Inflammatory macrophage treated with lipopolysaccharide for 1 hour (primary cell): ENCODE measurements at places on chromosomes 16 and 17.

DNA sequence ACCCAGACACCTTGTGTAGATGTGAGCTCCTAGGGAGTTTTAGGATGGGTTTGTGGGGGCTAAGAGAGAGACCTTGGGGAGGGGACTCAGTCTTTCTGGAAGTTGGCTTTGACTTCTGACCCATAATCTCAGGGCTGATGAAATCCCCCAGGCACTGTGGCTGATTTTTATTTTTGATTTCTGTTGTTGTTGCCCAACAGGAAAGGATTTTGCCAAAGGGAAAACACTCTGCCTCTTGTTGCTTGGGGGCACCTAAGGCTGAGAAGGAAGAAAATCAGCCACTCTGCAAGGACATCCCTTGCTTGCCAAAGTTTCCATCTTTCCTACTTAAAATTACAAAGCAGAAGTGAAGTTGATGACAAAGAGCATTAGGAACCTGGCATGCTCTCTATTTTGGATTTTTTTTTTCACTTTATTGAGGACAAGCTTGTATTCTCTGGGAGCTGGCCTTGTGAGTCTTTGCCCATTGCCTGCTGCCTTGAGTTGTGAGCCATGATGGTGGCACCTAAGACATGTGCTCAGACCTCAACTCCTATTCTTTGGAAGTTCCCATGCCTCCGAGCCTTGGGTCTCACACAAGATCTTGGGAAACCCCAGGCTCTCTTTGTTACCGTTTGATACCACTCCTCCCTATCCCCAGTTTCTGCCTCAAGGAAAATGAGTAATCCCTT, 3.2 kb upstream of the C1QTNF1 start:
- DNase-seq = peak; percentile 18

- DNase-seq = no peak
These were observed 2.4 kb upstream of the RIPOR1 start for GRCh38 chr16:67526149-67526791.

DNA sequence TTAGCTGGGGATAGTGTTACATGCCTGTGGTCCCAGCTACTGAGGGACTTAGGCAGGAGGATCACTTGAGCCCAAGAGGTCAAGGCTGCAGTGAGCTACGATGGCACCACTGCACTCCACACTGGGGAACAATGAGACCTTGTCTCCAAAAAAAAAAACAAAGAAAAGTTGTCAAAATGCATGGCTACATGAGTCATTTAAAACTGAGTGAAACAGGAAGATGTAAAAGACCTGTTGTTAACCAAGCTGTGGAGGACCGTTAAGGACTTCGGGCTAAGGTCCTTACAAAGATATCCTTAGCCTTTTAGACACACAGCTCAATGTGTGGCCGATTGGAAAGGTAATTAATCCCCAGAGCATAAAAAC, 25.1 kb downstream of the ZP2 start:
- DNase-seq = no peak

GRCh38 chr16:31093132-31093703, 1.4 kb downstream of the VKORC1 start:
- DNase-seq = no peak

- no peak for DNase-seq
These were observed 84.9 kb downstream of the TMEM114 start for GRCh38 chr16:8505327-8505991.

- DNase-seq = no peak
These were observed 57.7 kb downstream of the CMC2 start for GRCh38 chr16:80948886-80949493.

- no peak for DNase-seq
These were observed 23.8 kb upstream of the MYH13 start for GRCh38 chr17:10396524-10397163.

- DNase-seq = no peak
These were observed 118.1 kb downstream of the GSG1L start for GRCh38 chr16:27945233-27945973.

DNA sequence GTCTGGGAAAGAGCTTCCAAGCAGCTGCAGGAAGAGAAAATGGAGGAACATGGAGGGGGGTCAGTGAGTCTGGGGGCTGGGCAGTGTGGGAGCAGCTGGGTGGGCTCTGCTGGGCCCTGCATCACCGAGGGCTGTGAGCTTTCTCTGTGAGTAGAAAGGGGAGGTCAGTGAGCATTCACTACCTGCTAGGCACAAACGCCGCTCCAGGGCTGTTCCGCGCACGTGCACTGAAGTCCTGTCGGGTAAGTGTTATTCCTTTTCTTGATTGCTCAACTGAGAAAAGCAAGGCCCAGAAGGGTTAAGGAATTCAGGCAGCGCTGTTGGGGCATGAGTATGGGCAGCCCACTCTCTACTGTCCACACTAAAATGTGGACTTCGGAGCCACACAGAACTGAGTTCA, 4.7 kb downstream of the CACNG5 start:
- no peak for DNase-seq

DNA sequence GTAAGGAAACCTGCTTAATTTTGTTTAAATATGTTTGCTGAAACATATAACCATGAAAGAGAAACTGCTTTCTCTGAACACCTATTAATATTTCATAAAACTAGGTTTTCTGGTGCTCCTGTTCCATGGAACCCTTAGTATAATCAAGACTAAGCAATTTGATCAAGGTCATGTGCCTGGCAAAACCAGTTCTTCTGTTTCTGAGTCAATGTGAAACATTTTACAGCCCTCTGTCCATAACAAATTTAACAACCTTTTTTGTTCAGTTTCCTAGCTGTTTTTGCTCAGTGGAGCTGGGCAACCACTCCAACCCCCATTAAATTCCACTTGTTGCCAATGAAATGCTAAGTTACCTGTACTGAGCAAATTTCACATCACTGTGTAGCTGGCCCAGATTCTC, 344.0 kb downstream of the CA10 start:
- DNase-seq = no peak

- DNase-seq = no peak
These were observed 28.3 kb downstream of the LYRM1 start for GRCh38 chr16:20928774-20929411.

GRCh38 chr17:77692571-77693161, 265.8 kb upstream of the TNRC6C start:
- no peak for DNase-seq

GRCh38 chr16:82034981-82035612, at the start of gene HSD17B2:
Gene HSD17B2, plus strand, starts transcription at chr16:82035253. Its CDS starts 172 bp downstream, at chr16:82035425.
- no peak for DNase-seq

GRCh38 chr16:58421529-58421928, 29.3 kb downstream of the GINS3 start:
- no peak for DNase-seq

DNA sequence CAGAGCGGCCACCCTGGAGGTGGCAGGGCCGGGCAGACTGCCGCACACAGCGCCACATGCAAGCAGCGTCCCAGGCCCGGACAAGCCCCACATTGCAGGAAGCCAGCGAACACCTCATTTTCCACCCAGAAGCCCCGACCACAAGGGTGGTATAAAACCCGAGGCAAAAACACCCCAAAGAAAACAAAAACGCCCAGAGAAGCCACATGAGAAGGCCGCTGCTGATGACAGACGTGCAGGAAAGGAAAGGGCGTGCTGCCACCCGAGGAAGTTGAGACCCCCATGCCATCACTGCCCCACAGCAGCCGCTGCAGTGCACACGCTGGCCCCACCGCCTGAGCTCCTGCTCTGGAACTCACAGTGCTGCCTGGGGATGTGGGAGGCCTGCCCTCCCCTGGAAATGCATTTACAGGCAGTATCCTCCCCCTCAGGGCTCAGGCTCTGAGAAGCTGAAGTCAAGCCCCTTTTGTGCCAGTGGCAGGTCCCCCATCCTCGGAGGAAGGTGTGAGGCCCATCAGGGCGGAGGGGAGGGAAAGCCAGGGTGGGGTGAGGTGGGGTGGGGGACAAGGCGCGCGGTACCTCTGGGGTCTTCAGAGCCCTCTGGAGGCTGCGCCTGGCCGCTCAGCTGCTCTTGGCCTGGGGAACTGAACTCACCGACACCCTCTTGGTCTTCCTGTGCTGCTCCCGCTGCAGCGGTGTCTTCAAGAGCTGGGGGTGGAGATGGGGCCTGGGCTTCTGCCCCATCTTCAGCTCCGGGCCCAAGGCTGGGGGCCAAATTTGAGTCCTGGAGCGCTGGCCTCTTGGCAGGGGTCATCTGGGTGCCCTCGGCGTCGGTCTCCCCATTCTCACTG, 62.0 kb downstream of the IL21R start:
- no peak for DNase-seq

- DNase-seq = no peak
These were observed 7.0 kb upstream of the PPP1R27 start for GRCh38 chr17:81841866-81842265.

DNA sequence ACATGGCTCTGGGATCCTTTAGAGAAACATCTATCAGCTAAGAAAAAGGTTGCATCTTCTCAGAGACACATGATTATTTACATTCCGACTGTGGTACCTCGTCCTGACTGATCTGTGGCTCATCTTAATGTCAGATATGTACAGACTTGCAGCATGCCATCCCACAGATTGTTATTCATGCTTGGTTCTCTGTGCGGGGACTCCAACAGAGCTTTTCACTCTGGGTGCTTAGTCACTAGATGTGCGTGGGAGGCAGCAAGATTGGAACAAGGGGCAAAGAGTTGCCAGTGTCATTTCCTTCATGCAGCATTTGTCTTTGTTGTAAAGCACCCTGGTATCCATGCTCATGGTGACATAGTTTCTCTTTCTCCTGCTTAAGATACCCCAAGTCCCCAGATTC, 179.1 kb upstream of the CACNG5 start:
- DNase-seq = peak; percentile 99

GRCh38 chr16:85136702-85137322, 24.5 kb upstream of the CIBAR2 start:
- peak; percentile 58 for DNase-seq

DNA sequence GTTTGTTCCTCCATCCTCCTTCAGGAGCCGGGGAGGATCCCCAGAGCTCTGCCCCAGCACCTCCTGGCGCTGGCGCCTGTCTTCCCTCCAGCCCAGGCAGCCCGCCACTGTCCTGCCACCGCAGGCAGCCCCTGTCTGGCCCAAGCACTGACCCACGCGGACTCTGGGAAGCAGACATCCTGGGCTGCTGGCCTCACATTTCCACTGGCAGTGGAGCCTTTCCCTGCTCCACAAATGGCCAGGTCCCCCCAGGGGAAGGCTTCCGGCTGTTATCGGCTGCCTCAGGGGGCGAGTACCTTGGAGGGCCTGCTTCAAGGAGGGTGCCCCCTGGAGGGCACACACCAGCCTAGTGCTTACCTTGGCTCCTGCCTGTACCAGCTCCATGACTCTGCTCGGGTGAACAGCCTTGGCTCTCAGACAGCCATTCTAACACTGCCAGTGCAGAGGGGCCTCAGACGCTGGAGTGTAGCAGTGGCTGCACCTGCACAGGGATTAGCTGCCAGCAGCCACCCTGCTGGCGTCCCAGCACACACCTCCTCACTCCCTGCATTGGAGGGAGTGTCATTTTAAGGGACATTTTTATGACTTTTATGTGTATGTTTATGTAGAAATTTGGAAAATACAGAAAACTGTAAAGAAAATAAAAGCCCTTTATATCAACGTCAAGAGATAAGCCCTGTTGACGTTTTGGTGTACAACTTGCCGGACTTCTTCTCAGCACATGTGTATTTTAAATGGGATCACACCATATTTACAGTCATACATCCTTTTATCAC, 21.0 kb downstream of the ACE start:
- no peak for DNase-seq

GRCh38 chr17:7314719-7315569, at the start of gene GPS2:
Gene GPS2, minus strand, starts transcription at chr17:7315360. Its CDS starts 308 bp downstream, at chr17:7315052.
- DNase-seq = peak; percentile 83

GRCh38 chr17:38917259-38917658, 8.2 kb upstream of the LASP1NB start:
- DNase-seq = no peak

- DNase-seq = no peak
These were observed 6.5 kb downstream of the TMEM204 start for GRCh38 chr16:1539720-1540555.

GRCh38 chr17:17877529-17878358, 41.0 kb upstream of the SREBF1 start:
- no peak for DNase-seq

- no peak for DNase-seq
These were observed 17.7 kb downstream of the NT5M start for GRCh38 chr17:17320911-17321220.

GRCh38 chr16:75074920-75075687, 41.5 kb downstream of the LDHD start:
- DNase-seq = no peak

- no peak for DNase-seq
These were observed 37.2 kb downstream of the PIK3R5 start for GRCh38 chr17:8928347-8928746.

GRCh38 chr17:80104321-80104955, 3.1 kb downstream of the GAA start:
- DNase-seq = no peak

DNA sequence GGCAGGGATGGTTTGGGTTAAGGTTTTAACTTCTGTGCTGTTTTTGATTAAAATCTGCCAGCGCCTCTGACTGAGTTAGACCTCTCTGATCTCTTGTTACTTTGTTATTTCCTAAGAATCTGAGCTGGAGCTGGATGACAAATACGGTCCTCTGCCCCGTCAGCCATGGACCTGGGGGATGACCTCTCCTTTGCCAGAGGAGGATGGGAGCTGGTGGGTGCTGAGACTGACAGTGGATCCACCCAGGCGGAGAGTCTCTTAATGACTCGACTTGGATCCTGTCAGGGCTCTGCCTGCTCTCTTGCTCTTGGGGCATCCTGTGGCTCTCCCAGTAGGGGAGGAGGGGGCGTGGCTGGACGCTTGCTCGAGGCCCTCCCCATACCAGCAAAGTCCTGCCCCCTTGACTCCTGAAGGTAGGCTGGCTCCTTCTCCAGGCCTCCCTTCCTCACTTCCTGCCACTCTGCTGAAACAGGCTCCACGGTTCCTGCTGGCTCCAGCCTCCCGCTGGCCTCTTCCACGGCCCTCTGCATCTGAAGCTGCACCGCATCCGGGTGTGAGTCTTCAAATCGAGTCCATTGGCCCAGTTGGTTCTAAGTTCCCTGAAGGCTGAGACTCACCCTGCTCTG, 24.8 kb upstream of the MAP3K14 start:
- no peak for DNase-seq

DNA sequence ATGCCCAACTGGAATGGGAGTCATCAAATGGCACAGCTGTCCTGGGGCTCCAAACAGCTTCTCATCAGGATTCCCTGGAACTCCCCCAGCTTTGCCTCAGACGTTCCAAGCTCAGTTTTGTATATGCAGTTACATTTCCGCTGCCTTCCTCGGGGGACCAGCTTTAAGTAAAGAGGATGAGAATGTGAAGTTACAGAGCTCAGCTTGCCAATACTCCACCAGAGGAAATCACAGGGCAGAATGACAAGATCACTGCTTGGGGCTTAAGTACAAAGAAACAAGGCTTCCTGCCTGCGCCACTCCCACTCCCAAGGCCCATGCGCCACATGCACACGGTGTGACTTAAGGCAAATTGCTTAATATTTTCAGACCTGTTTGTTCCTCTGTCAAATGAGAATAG, 272.4 kb upstream of the CDH11 start:
- DNase-seq = no peak
